WERI-Rb-1 (cell line): ENCODE measurements at places on chromosomes 2 and 18.
A peak's percentile ranks its signal among the peaks of the same experiment; 100 is the strongest.

- no peak for DNase-seq
Observed at GRCh38 chr2:7026742-7027141, 109.5 kb downstream of the RNF144A start.

GRCh38 chr2:41717839-41718238, 330.0 kb upstream of the PKDCC start:
- no peak for DNase-seq

GRCh38 chr2:38751596-38752410, 642 bp upstream of the SRSF7 start:
- DNase-seq = peak; percentile 55

GRCh38 chr18:44065206-44065605, 615.5 kb upstream of the SETBP1 start:
- no peak for DNase-seq

GRCh38 chr2:14635391-14635871, 2.9 kb downstream of the LRATD1 start:
- DNase-seq = peak; percentile 95

- DNase-seq = no peak
Observed at GRCh38 chr18:78876868-78877267, 102.8 kb upstream of the SALL3 start.
